ENCODE measurements at places on chromosomes 6 and 20.

DNA sequence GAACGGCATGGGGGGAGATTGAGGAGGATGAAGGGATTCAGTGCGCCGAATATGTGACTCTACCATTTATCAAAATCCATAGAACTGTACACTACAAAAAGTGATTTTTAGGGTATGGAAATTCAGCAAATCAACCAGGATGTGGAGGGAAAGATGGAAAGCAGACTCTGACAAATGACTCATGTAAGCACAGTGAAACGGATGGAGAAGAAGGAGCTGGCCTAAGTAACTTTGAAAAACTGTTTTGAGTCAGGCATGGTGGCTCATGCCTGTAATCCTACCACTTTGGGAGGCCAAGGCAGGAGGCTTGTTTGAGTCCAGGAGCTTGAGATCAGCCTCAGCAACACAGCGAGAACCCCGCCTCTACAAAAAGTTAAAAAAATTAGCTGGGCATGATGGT, 39.2 kb downstream of the MUC22 start:
- no peak for DNase-seq

DNA sequence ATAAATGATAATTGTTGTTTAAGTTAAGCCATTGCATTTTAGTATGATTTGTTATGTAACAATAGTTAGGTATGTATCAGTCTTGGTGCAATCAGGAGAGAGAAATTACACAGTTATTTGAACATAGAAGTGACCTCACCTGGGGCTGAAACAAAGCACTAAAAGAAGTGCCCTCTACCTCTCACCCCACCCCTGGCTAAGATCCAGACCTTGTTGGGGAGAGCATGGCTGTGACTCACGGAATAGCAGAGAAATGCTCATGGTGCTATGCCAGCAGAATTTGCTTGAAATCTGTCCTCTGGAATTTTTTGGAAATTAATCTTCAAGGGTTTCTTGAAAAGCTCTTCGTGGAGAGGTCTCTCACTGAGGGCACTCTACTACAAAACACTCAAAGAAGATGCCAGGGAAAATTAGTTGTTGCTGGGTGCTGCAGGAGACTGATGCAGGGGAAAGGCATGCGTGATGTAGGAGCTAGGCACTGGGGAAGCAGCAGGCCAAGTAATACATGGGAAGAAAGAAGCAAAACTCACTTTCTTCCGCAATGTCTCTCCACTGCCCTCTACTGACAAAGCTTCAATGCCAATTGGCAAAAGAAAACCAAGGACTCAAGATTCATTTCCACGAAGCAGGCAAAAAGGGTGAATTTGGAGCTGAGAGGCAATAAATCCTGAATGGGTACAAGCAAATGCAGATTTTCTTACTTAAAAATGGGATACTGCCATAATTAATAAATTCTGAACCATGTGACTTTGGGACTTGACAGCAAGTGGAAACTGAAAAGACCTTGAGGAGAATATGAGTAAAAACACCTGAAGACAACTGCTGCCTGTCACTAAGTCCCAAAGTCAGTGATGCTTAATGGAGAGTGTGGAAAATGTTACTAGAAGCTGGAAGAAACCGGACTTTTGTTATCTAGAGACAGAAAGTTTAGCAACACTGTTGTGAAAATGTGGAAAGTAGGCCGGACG, 136.3 kb upstream of the ZNF184 start:
- DNase-seq = no peak

- DNase-seq = no peak
Observed at GRCh38 chr20:21681234-21681921, 24.1 kb upstream of the PAX1 start.

- no peak for DNase-seq
Observed at GRCh38 chr20:51631011-51631950, 88.8 kb upstream of the NFATC2 start.

DNA sequence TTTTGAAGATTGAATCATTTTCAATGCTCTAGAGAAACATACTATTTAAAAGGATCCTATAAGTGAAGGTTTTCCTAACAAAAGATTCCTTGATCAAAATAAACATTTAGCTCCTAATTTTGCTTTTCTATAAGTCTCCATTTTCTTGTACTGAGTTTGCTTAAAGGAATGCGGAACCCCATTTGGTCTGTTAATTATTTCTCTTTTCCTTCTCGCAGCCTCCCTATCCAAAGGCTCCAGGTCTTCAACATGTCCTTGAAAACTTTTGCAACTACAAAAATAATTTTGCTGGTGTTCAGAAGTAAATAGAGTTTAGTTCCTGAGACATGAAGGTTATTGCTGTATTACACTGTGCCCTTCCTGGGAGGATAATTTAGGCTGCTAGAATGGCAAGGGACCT, 8.3 kb upstream of the NPEPL1 start:
- DNase-seq = no peak

GRCh38 chr6:57017841-57018240, 28.7 kb upstream of the KIAA1586 start:
- no peak for DNase-seq

DNA sequence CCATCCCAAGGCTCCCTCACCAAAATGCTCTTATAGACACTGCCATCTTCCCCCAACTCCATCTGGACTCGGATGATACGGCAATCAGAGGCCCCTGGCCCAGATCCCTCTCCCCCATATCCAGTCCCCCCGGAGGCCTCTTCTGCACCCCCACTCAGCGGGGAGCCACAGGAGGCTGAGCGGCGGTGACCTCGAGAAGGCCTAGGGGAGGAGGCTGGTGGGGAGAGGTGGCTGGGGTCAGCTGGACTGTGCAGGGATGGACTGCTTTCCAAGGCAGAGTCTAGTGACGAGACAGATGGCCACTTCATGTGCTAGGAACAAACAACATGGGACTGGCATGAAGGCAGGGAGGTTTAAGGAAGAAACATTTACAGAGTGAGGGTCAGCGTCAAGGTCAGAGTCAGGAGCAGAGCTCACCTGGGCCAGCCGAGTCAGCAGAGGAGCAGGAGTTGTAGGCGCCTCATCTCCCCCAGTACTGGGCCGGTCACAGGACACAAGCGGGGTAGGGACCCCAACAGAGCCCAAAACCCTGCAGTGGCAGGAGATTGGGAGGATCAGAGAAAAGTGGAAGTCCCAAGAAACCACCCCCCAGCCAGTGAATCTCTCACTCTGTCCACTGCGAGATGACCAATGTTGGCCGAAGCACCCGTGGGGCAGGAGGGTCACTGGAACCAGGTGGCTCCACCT, 3.7 kb downstream of the PFDN6 start:
- no peak for DNase-seq

- DNase-seq = no peak
Observed at GRCh38 chr20:19453862-19454261, 241.4 kb downstream of the SLC24A3 start.

All from NCI-H2107 (cell line).